ENCODE measurements at places on chromosomes 5 and 9. TPM values are rescaled to one million over a fixed set of nuclear protein-coding genes. Genes with fewer than 3 reads are reported as not detected.
A peak's percentile ranks its signal among the peaks of the same experiment; 100 is the strongest.

DNA sequence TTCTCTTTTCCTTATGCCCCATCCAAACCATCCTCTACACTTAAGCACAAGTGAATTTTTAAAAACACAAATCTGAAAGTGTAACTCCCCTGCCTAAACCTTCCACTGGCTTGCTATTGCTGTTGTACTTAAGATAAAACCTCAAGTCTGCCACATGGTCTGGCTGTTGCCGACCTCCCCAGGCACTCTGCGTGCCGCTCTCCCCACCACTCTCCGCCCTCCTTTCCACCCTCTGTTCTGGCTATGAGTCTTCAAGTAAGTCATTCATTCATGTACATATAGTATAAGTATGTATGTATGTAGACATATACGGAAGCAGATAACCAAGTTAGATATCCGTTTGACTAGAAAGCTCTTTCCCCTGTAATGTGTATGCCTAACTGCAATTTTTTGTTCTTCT is 94.7 kb upstream of the ANKRD55 start:
- no peak for DNase-seq

GRCh38 chr5:153489611-153490010 is 859 bp upstream of the GRIA1 start:
- DNase-seq, result no peak

DNA sequence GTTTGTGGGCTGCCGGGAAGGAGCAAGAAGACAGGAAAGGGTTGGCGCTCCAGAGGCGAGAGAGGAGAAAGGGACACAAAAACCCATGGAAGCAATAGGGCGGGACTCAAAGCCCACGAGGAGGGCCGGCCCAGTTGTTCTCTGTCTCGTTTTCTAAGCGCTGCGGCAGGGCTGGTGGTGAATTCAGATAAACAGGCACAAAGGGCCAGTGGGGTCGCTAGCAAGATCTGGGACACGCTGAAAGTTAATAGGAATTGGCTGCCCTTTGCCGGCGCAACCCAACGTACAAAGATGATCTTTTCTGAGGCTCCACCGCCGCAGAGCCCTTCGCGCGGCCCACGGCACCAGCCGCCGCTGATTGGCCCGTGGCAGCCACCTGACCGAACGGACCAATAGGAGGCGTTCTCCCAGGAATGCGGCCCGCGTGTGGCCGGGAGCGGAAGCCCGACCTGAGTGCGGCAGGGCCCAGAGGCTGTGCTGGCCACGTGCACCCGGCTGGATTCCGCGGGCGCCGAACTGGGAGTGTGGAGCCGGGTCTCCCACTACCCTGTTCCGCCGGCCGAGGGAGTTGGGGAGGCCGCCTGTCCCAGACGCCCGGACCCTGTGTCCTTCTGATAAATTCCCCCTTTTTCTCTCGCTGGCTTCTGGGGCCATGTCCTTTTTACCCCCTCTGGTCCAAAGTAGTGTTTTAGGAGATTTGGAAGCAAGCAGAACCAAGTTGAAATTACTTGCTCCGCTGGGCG is 16.8 kb upstream of the NSD1 start:
- peak; percentile 72 for DNase-seq

GRCh38 chr5:169410996-169411783 is 110.3 kb upstream of the SLIT3 start:
- DNase-seq, result no peak

DNA sequence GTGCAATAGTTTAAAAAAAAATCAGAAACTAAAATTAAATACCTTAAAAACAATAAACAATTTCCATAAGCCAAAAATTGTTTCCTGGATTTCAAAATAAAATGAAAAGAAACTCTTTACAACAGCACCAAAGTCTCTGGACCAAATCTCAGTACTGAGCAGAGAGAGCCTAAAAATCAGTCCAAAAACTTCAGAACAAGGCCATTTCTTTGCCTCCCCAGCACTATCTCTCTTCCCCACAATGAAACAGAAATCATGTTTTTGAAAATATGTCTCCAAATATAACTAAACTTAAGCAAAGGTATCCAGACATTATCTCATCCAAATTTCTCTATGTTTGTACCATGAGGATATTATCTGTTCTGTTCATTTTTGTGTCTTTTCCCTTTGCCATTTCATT is 1.0 kb downstream of the FREM1 start:
- no peak for DNase-seq

DNA sequence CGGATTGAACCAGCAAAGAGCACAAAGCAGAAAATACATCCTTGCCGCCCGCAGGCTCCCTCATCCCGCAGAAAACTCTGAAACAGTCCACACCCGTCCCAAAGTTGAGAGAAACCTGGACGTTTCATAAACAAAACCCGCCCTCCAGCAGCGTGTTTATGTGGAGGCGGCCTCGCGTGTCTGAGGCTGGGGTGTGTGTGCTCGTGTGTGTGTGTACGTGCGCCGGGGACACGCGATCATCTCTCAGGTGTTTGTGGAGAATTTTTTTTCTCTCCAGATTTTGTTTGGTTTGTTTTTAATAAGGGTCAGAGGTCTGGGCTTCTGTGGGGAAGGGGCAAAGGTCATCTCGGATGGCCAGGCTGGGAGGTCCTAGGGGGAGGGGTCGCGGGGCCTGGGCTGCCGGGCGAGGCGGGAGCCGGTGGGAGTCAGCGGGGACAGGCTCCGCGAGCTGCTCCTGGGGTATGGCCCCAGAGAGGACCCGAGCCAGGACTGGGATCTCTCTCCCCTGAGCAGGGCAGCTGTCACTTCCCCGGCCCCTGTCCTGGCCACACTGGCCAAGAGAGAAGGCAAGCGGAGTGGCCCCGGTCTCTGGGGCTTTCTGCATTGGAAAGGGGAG is 206.4 kb downstream of the C9orf50 start:
- peak; percentile 28 for DNase-seq

DNA sequence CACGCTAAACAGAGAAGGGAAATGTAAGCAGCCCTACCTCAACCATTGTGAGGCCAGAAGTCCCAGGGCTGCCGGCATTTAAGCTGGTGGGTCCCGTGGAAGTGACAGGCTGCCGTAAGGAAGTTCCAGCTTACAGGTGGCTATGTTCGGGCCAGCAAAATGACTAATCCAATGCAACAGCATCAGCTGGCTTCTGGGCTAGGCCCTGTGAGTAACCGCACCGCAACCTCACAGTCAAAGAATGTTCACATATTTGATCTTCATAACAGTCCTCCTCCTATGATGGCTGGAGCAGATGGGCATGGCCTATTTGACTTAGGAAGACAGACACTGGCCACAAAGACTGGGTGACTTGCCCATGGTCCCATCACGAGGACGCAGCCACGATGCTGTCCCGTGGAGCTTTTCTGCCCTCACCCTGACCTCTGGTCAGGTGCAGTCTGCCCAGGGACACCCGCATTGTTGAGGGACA is 88.2 kb downstream of the LIFR start:
- no peak for DNase-seq

DNA sequence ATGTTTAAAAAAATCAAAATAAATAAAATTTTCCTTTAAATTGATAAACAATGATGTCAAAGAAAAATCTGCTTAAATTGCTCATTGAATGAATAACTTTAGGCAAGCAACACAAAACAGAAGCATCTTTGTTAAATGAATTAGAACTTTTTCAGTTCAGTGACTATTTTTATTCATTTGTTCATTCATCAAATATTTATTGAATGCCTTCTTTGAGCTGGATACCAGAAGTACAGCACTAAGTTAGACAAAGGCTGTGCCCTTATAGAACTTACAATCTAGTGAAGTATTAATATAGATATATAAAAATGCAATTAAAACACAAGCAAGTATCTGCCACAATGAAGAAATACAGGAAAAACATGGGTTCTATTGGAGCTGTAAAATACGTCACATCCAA is 10.8 kb downstream of the FNIP1 start:
- no peak for DNase-seq

- no peak for DNase-seq
These were observed 731 bp downstream of the PRR16 start for GRCh38 chr5:120464627-120465435.

DNA sequence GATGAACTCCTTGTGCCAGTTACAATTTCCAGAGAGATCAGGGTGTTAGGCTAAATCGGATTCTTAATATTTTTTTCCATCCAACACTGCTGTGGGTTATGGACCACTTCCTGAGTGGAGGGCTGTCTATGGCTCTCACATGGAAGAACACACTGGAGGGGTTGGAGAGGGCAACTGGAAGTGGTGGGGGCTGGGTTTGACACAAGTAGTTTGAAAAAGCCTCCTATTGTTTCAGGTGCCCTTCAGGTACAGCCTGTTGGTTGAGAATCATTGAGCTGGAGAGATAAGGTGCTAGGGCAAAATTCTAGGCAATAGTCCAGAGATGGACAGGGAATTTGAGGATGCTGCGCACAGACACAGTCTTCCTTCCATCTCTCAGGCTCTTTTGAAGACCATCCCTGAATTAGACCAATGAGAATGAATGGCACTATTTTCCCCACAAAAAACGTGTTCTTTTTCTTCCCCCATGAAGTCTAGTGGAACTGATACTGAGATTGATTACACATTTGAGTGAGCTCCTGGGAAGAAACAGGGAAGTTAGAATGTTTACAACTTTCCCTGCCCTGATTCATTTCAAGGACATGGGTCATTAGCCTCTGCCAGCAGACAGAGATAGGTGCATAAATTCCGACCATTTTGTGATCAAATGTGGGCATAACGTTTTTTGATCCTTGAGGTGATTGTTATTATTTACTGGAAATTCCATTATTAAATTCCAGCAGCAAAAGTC is 87.7 kb downstream of the ACER2 start:
- DNase-seq, result no peak

DNA sequence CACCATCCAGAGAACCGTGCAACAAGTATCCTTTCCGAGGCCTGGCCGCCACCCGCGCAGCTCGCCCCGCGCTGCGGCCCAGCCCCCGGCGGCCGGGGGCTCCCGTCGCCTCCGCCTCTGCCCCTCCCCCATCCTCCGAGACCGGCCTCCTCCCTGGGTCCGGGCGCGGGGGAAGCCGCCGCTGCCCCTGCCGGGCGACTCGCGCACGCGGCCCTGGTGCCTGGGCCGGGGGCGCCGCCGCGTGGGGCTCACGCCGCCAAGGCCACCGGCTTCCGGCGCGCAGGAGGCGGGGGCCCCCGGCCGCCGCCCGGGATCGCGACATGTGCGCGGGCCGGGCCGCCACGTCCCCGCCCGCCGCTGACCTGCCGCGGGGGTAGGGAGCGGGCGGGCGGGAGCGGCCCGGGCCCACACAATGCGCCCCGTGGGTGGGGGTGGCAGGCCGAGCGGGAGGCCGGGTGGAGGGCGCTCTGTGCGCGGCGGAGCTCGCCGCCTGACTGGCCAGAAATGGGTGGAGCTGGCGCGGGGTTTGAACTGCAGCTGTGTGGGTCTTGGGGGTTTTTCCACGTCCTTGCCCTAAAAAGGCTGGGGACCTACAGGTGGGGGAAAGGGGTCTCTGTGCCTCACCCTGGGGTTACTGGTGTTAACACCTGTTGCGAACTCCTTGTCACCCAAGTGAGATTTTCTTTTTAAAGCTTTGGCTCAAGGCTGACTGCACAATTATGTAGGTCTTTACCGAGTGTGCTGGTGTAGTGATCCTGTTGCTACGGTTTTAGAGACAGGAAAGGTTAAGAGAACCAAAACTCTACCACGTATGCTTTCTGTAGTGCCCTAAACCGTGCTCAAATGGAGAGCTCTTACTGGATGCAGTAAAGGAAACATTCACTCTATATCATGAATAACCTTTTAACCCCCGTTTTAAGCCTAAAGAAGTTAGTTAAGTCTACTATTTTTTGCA is 32.3 kb downstream of the TNPO1 start:
- DNase-seq, result peak; percentile 41

DNA sequence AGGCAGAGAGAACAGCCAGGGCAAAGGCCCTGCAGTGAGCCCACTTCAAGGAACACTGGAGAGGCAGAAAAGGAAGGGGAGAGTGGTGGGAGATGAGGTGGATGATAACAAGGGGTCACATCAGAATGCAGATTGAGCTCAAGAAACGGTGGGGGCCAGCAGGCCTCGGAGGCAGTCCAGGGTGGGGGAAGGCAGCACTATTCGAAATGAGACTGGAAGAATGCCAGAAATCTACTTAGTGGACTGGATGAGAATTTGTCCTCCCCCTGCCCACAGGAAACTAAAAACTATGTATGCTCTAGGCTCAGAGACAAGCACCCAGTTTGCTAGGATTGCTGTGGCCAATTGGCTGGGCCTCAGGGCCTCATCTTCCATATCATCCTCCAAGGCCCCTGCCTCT is 148.7 kb downstream of the ADAMTS12 start:
- no peak for DNase-seq

- DNase-seq, result no peak
These were observed 3.4 kb downstream of the SMIM3 start for GRCh38 chr5:150781706-150782614.

DNA sequence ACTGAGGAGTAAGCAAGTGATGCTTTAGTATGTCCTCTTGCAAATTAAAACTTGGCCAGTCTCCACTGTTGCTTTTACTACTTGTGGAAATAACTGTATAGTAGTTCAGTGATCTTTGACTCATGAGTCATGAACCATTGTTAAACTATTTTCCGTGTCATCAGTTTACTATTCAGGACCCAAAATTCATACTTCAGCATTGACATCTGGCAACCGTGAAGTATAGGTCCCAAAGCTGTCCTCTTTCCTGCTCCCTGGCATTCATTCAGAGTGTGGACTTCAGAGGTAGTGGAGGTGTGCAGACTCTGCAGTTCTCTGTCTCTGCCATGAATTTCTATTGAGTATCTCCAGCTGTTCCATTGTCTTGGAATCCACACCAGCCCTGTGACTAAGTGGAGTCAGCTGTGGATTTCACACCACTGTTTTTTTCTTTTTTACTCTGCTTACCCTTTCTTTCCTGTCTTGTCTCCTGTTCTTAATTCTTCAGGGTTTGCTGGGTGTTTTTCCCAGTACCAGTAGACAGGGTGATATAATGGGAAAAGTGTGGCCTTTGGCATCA is 7.5 kb downstream of the TDRD7 start:
- no peak for DNase-seq

- DNase-seq, result peak; percentile 62
These were observed 232.2 kb downstream of the SYK start for GRCh38 chr9:91033797-91034196.

DNA sequence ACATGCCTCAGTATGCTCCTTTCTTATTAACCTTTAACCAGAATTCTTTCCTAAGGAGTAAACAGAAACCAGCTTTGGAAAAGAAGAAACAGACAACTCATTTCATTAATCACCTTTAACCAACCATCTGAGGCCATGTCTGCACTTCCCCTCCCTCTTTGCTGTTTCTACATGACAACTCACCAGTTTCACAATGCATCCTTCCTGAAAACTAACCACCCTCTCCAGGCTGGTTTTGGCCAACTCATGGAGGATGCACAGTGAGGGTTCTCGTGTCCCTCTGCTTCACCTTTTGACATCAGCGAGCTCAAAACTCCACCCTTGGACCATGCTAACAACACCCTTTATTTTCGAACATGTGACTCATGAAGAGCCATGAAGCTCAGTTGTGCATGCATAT is 244.1 kb downstream of the ELAVL2 start:
- DNase-seq, result no peak

The BAAT gene
- total RNA-seq, result not detected

The GPBP1 gene
- total RNA-seq, result 136 TPM

The PFDN1 gene
- total RNA-seq, result 35.2 TPM

The BARHL1 gene
- total RNA-seq, result not detected

The TCF7 gene
- total RNA-seq, result 405 TPM

The DNAI1 gene
- not detected for total RNA-seq

All from T-helper 17 cell (primary cell).